Stimulated activated CD8-positive, alpha-beta memory T cell treated with anti-CD3 and anti-CD28 coated beads, Interleukin-15, amount 100 ng/mL, for 24 hours (primary cell): ENCODE measurements at places on chromosomes 3 and 15.

GRCh38 chr15:39850436-39850835 is 67.8 kb upstream of the FSIP1 start:
- DNase-seq, result no peak

GRCh38 chr3:149783576-149783975 is 8.8 kb downstream of the ANKUB1 start:
- no peak for DNase-seq

DNA sequence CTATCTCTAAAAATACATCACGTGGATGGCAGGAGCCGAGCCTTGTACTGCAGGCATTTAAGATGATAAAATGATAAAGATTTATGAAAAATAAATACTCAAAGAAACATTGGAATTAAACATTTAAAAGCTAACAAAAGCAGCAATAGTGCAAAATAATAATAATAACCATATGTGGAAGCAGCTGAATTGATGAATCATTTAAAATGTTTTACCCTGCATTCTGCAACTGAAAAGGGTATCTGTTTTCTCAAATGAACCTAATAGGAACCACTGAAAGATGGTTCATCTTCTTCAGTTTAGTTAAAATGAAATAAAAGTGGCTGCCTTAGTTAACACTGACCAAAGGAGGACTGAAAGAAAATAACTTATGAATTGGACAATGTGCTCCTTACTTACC is 436.1 kb downstream of the TUSC7 start:
- no peak for DNase-seq

DNA sequence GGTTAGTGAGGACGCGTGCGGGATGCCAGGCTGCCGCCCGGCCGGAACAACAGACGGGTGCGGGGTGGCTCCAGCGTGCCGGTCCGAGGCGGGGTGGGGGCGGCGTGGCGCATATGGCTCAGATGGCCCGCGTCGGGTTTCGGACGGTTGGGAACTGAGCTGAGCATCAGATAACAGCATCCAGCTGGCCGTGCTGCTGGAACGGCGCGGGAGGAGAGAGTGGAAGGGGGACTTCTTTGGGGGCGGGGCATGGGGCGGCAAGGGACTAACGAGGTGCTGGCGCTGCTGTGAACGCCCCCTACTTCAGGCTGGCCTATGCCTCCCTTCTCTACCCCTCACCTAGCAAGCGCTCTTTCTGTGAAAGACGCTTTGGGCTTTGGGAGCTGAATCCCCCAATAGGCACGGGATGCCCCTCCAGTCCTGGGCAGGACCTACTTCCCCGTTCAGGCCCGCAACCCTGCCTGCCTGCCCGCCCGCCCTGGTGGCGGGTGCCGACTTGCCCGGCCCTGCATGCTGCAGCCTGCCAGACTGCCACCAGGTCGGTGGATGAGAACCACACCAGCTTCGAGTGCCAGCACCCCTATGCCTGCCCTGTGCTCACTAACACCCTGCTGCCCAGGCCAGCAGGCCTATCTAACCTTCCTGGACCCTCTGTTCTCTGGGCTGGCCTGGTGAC is 542 bp downstream of the INKA1 start:
- DNase-seq, result no peak

DNA sequence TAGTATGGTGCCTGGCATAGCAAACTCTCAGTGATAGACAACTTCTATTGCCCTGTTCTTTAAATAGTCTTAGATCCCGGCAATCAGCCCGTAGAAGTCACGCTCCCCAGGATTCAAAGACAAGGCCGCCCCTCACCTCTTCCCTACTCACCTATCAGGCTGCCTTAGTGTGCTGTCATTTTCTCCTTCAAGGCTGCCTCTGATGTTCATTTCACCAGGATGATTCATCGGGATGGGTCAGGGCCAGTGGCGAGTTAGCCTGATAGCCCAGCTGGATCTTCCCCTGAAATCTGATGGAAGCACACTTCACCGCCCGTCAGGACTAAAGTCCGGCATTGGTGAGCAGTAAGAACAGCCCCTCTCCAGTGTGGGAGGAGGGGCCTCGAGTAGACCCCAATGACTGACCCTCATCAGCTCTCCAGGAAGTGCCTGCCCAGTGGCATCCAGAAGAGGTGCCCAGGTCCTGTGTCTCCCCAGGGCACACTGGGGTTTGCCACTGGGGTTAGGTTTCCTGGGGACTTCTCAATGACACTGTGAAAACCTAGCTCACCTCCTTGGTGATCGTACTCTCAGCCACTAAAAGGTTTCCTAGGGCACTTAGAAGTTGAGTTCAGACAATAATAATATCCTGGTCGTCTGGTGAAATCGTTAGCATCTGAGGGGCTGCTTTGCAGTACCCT is 37.5 kb downstream of the TPM1 start:
- DNase-seq, result no peak

GRCh38 chr15:72281713-72282112 is 9.4 kb upstream of the PARP6 start:
- no peak for DNase-seq

DNA sequence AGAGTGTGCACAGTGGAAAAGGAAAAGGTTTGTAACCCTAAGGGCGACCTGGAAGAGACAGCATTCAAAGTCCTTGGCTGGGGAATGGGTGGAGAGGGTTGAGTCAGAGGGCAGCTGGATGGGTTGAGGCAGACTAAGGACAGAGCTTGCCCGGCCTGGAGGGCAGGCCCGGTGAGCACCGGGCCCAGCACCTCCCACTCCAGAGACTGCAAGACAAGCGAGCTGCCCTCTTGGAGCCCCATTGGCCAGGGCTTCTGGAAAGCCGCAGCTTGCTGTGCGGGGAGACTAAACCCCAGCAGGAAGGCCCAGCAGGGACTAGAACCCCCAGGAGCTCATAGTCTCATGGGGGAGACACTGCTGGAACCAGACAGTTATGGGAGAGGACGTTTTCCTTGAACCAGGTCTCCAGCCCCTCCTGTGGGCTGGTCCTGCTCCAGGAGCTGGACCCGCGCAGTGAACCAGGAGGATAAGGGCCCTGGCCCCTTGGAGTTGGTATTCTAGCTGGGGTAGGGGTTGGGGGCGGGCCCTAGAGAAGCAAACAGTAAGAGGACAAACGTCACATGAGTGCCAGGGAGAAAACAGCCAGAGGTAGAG is 59.1 kb downstream of the RGMA start:
- DNase-seq, result no peak

- no peak for DNase-seq
Measured at GRCh38 chr3:69144631-69145245, 22.3 kb upstream of the LMOD3 start.

GRCh38 chr15:38367476-38367875 is 86.5 kb upstream of the FAM98B start:
- DNase-seq, result no peak

- no peak for DNase-seq
Measured at GRCh38 chr3:129211772-129212171, 28.1 kb upstream of the CNBP start.

DNA sequence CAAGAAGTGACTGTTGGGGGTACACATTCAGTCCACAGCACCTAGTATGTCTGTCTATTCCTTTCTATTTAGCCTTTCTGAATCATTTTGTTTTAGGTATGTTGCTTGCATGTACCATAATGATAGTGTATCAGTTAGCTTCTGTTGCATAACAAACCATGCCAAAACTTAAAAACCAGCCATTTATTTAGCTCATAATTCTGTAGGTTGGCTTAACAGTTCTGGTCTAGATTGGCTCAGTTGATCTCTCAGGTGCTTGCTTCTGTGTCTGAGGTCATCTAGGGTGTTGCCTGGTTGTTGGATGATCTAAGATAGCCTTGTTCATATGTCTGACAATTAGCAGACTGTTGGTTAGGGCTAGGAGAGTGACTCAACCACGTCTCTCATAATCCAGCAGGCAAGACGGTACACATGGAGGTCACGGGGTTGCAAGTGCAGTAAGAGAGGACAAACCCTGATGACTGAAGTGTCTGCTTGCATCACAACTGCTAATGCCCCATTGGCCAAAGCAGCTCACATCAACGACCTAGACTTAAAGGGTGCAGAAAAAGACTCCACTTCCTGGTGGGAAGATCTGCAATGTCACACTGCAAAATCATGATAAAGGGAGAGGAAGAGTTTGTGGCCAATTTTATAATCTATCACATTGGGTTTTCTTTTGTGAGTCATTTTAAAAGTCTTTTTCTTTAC is 6.8 kb upstream of the PDCD6IP start:
- DNase-seq, result no peak

DNA sequence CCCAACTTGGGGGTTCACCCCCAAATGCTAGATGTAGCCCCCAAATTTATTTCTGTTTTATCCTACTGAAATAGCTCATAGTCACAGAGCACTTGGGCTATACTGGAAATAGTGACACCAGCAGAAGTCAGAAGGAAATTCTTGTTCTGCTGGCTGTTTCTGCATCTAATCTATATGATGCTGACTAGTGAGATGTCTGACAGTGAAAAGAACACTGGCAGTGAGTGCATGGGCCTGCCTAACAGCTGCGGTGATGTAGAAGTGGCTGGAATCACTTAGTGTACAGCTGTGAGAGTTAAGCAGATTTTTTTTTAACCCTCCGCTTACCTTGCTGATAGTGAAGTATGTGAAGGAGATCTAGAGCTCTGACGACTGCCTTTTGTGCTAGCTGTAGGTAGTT is 14.0 kb downstream of the TTC14 start:
- no peak for DNase-seq
